Activated CD8-positive, alpha-beta memory T cell treated with anti-CD3 and anti-CD28 coated beads for 1 hour (primary cell): ENCODE measurements at places on chromosomes 1 and 21.

DNA sequence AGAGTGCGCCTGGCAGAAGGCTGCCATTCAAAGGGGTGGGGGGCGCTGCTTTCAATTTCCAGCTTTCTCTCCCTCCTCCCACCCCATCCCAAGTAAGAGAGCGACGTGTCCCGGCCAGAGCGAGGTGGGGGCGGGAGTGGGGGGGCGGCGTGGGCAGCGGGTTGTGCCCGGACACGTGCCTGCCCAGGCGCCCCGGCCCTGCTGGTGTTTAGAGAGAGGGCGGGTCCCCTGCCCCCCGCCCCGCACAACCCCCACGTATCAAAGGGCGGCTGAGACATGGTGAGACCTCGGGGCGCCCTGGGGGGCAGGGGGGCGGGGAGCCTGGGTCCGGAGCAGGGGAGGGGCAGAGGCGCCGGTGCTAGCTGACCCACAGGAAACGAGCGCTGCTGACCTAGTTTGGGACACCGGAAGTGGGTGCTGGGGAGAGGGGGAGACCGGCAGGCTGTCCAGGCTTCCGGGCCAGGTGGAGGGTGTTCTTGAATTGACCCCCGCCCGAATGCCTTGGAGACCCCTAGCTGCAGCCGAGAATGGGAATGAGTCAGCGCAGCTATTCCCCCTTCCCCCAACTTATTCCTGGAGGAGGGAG, 1.3 kb downstream of the ZBTB7B start:
- DNase-seq, result no peak

GRCh38 chr1:248243204-248243603, 12.0 kb downstream of the OR2M4 start:
- DNase-seq, result no peak

DNA sequence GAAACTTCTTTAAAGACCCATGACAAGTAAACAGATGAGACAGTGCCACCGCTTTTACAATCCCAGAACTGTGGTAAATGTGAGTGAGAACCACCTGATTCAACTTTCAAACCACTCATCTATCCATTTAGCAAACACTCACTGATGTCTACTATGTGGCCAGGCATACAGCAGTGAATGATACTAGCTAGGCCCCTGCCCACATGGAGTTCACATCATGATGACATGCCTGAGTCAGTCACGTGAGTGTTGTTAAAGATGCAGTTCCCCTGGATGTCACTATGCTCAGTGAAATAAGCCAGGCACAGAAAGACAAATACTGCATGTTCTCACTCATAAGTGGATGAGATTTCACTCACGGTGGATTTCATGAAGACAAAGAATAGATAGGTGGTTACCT, 28.4 kb downstream of the STX6 start:
- no peak for DNase-seq

- no peak for DNase-seq
Observed at GRCh38 chr1:246597340-246597739, 31.1 kb downstream of the CNST start.

DNA sequence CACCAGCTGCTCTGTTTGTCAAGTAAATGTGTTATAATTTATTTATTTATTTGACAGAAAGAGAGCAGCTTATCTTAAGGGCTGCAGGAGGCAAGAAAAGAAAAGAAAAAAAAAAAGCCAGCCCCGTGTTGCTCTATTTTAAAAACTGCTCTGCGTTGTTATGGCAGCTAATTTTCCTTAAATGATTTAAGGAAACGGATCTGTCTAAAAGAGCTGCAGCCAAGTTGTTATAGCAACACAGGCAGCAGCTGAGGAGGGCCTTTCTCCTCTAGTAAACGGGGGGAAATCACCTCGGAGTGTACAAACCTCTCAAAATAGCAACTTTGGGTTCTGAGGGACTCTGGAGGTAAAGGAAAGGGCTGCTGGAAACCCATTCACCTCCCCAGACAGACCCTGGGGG, 149.2 kb downstream of the BEND5 start:
- DNase-seq, result no peak

DNA sequence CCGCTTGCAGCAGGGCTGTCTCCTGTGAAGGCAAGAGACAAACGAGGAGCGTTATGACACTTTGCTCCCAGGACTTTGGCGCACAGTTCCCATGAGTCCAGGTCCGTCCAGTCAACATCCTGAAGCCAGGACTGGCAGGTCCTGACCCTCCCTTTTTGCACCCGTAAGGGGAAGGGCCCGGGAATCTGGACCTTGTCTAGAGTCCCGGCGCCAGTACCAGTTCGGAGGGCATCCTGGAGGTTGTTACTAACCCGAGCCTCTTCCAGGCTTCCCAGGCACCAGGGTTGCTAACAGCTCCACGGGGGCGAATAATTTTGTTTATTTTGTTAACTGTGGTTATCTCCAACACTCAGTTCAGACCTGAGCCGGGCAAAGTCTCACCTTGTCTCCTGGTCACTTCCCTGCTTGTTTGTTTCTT, 682 bp upstream of the RWDD3 start:
- no peak for DNase-seq

- no peak for DNase-seq
Observed at GRCh38 chr1:3323021-3323795, 131.3 kb upstream of the ARHGEF16 start.

DNA sequence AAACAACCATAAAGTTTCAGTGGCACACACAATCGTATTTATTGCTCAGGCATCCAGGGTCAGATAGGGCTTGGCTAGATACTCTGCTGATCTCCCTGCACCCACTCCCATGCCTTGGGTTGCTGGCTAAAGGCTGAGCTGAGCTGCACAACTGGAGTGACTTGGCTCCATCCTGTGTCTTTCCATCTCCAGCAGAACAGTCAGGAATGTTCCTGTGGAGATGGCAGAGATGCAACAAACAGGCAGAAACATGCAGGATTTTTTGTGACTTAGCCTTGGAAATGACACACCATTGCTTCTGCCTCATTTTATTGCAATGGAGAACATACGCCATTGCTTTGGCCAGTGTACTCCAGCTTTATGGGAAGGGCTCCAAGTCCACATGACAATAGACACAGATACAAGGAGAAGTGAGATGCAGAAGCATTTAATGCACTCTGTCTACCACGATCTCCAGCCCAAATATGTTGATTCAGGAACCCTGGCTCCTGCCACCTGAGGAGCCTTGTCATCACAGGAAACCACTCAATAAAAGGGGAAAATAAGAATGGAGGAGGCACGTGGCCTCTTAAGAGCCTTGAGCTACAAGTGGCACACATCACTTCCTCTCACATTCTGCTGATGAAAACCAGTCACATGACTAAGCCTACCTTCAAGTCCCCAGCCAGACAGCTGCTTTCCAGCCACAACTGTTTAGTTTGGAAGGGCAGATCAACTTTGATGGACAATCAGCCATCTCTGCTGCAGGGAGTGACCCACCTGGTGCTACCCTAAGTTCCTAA, 10.1 kb upstream of the GUCA2B start:
- DNase-seq, result no peak

GRCh38 chr1:204685236-204686006, at the start of gene LRRN2:
Gene LRRN2, minus strand, starts transcription at chr1:204685738. Its CDS starts 65,746 bp downstream, at chr1:204619992.
- no peak for DNase-seq
